ENCODE measurements at places on chromosomes 6 and 20. TPM values are rescaled to one million over a fixed set of nuclear protein-coding genes. Genes with fewer than 3 reads are reported as not detected.

TXLNB gene
- 128 TPM for polyA plus RNA-seq

MUC21 gene
- polyA plus RNA-seq = not detected

CST7 gene
- 0.43 TPM for polyA plus RNA-seq

PLA2G7 gene
- polyA plus RNA-seq = not detected

MMP24 gene
- 0.50 TPM for polyA plus RNA-seq

OPN5 gene
- polyA plus RNA-seq = 0.09 TPM

Data from muscle of arm (tissue), 14 donors.